SK-N-SH (cell line): ENCODE measurements at places on chromosomes 7 and 10. TPM values are rescaled to one million over a fixed set of nuclear protein-coding genes. Genes with fewer than 3 reads are reported as not detected.
A peak's percentile ranks its signal among the peaks of the same experiment; 100 is the strongest.

UNC5B gene
- 12.2 and 13.8 TPM in 2 replicates for polyA plus RNA-seq

BMPR1A gene
- polyA plus RNA-seq, result 12.7 and 20.1 TPM in 2 replicates

TMEM270 gene
- polyA plus RNA-seq, result 0.71 and 0.96 TPM in 2 replicates

CPA2 gene
- polyA plus RNA-seq, result 0.03 TPM in 1 of 2 replicates, not detected in the other

GPER1 gene
- polyA plus RNA-seq, result 4.0 and 6.4 TPM in 2 replicates

ADAM22 gene
- polyA plus RNA-seq, result 3.0 and 4.8 TPM in 2 replicates

CRTAC1 gene
- 0.05 and 0.18 TPM in 2 replicates for polyA plus RNA-seq

RARRES2 gene
- polyA plus RNA-seq, result 0.26 and 0.43 TPM in 2 replicates

GRCh38 chr10:110118891-110119621 is 88.3 kb upstream of the MXI1 start:
- no peaks in the 10 kb centered on the region for H3K27me3 ChIP-seq
- peaks cover 43% of the 10 kb centered on the region for H3K36me3 ChIP-seq
- no peaks in the 10 kb centered on the region; the same call in 1 of the 2 replicates for H3K4me1 ChIP-seq
- DNase-seq, result no peak
- H3K27ac ChIP-seq, result no peak overlapping the region

- H3K36me3 ChIP-seq, result no peaks in the 10 kb centered on the region
- H3K4me1 ChIP-seq, result no peaks in the 10 kb centered on the region
- H3K27ac ChIP-seq, result no peak overlapping the region
- no peak for DNase-seq
Observed at GRCh38 chr7:117296066-117296465, 26.8 kb downstream of the WNT2 start.

- H3K27ac ChIP-seq, result no peak overlapping the region
- no peaks in the 10 kb centered on the region for H3K36me3 ChIP-seq
- no peaks in the 10 kb centered on the region for H3K4me1 ChIP-seq
- no peaks in the 10 kb centered on the region for H3K27me3 ChIP-seq
- no peak overlapping the region for H3K4me3 ChIP-seq
Observed at GRCh38 chr10:119495021-119495505, 47.5 kb downstream of the RGS10 start.

DNA sequence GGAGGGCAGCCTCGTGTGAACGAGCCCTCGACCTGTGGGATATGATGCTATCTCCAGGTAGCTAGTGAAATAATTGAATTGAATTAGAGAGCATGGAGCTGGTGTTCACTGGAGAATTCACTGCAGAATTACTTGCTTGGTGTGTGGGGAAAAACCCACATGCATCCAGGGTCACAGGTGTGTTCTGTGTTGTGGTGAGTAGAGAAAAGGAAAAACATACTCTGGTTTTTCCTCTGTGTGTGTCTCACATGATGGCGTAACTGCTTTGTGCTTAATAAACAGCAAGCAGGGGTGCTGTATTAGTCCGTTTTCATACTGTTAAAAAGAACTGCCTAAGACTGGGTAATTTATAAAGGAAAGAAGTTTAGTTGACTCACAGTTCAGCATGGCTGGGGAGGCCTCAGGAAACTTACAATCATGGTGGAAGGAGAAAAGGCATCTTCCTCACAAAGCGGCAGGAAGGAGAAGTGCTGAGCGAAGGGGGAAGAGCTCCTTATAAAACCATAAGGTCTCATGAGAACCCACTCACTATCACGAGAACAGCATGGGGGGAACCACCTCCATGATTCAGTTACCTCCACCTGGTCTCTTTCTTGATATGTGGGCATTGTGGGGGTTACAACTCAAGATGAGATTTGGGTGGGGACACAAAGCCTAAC is 62.6 kb downstream of the TACR2 start:
- no peaks in the 10 kb centered on the region for H3K36me3 ChIP-seq
- no peak overlapping the region for H3K27ac ChIP-seq
- H3K27me3 ChIP-seq, result no peaks in the 10 kb centered on the region
- DNase-seq, result no peak

DNA sequence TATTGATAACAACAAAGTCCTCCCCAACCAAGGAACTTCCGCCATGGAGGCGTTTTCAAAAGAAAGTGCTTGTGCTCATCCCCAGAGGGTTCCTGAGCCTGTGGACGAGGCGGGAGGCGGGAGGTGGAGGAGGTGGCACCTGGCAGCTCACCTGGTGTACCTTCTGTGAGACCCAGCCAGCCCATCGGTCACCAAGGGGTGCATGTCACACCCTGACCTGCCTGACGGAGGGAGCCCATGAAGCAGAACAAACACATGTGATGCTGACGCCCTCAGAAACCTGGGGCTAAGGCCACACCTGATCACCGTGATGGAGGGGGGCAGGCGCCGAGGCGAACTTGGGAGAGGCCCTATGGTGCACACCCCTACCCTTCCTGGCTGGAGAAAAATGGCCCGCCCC is 458.8 kb downstream of the DNAJB6 start:
- H3K4me3 ChIP-seq, result no peak overlapping the region
- no peaks in the 10 kb centered on the region for H3K36me3 ChIP-seq
- no peaks in the 10 kb centered on the region for H3K27me3 ChIP-seq
- no peak overlapping the region for H3K27ac ChIP-seq
- DNase-seq, result no peak

- H3K4me1 ChIP-seq, result peaks cover 9% of the 10 kb centered on the region; the same call in 1 of the 2 replicates
- H3K27me3 ChIP-seq, result no peaks in the 10 kb centered on the region
- DNase-seq, result peak; percentile 58
- H3K27ac ChIP-seq, result peak overlapping the region; percentile 90
- peak overlapping the region; percentile 87 for H3K4me3 ChIP-seq
- H3K36me3 ChIP-seq, result no peaks in the 10 kb centered on the region
Observed at GRCh38 chr7:135508883-135509588, 866 bp downstream of the CNOT4 start.

- no peaks in the 10 kb centered on the region for H3K36me3 ChIP-seq
- H3K27ac ChIP-seq, result peak overlapping the region; percentile 72
- H3K27me3 ChIP-seq, result no peaks in the 10 kb centered on the region
- no peak overlapping the region for H3K4me3 ChIP-seq
- peaks cover 24% of the 10 kb centered on the region for H3K4me1 ChIP-seq
Observed at GRCh38 chr10:74949843-74950765, 123.7 kb downstream of the KAT6B start.

DNA sequence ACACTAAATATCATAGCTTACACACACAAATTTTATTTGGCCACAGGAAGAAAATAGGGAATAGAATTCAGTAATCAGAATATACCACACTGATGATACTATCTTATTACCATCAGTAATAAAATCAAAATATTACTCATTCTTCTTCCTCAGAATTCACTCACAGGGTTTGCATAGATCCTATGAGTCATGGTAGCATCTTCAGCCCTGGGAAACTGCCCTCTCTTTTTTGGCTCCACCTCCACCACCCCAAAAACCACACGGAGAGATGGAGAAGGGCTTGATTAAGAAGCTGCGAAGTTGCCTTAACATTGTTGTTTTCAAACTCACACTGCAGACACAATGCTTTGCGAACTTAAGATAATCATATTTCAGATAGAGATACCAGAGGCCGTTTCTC is 154.1 kb upstream of the AHR start:
- no peaks in the 10 kb centered on the region for H3K27me3 ChIP-seq
- no peak overlapping the region for H3K27ac ChIP-seq
- DNase-seq, result no peak
- no peaks in the 10 kb centered on the region for H3K36me3 ChIP-seq
- peaks cover 16% of the 10 kb centered on the region; the same call in 1 of the 2 replicates for H3K4me1 ChIP-seq
- peak overlapping the region; percentile 7; the same call in 1 of the 2 replicates for H3K4me3 ChIP-seq

DNA sequence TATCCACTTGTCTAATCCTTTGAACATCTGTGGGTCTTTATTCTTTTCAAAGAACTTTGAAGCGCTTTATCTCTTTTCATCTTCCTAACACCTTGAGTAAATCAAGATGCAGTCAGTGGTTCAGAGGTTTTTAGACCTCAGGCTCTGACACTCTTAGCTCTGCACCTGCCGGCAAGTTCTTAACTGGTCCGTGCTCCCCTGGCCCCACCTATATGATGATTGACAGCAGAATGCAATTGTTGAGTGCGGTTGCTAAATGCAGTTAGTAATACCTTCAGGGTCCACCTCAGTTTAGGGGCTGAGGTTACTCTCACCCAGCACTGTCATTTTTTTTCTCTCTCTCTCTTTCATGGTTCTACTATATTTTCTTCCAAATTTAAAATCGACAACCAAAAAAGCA is 854.2 kb upstream of the AUTS2 start:
- H3K27me3 ChIP-seq, result no peaks in the 10 kb centered on the region
- no peaks in the 10 kb centered on the region for H3K4me1 ChIP-seq
- H3K4me3 ChIP-seq, result no peak overlapping the region

DNA sequence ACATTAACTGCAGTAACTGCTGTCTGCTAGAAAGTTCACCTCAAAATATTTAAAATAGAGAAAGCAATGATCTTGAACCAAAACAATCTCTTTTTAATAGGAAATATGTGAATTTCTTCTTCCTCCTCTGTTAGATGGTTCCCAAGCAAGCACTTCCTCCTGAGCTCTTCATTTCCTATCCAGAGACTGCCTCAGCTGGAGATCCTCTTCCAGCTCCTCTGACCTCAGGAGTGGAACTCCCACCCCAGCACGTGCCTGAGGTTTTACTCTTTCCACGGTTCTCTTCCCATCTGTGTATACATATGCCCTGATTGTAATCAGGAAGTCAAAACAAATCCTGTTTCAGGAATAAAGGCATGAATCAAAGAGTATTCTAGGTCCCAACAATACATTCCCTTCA is 5.6 kb downstream of the DENND11 start:
- H3K36me3 ChIP-seq, result no peaks in the 10 kb centered on the region
- peaks cover 16% of the 10 kb centered on the region; the same call in 1 of the 2 replicates for H3K4me1 ChIP-seq
- H3K27me3 ChIP-seq, result no peaks in the 10 kb centered on the region

DNA sequence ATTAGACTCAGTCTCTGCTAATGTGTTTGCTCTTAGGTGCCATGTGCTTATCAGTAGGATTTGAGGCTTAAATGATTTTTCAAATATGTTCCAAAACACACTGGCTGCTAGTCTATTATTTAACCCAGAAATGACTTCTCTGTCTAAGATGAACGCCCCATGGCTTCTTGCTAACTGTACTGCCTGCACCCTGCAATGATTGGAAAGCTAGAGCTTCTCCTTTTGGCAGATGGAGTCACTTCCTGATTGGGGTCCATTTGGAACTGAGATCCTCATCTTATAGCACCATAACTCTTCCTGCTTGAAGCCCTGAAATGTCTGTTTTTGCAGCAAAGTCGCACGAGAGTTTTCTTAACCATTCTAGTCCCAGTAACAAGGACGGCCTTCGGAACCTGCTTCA is 186.5 kb upstream of the ADO start:
- no peak overlapping the region for H3K27ac ChIP-seq
- DNase-seq, result no peak
- H3K36me3 ChIP-seq, result no peaks in the 10 kb centered on the region
- no peaks in the 10 kb centered on the region for H3K27me3 ChIP-seq
- H3K4me3 ChIP-seq, result no peak overlapping the region

DNA sequence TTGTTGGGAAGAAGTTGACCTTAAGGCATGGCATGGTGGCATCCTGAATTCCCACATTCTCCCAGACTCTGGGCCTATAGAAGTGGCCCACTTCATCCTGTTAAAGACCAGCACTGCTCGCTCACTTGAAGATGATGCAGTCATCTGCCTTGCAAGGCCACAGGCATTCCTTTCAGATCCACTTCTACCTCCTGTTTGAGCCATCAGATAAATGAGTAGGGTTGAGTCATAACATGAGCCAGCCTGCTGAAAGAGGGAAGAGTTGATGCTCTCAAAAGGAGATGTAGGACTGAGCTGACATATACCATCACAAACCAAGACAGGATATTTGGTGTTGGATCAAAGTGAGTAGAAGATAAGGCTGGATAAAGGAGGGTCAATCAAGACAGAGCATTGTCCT is 1.5 kb upstream of the EBLN1 start:
- no peaks in the 10 kb centered on the region for H3K4me1 ChIP-seq
- no peak overlapping the region for H3K27ac ChIP-seq
- DNase-seq, result no peak
- H3K4me3 ChIP-seq, result no peak overlapping the region

DNA sequence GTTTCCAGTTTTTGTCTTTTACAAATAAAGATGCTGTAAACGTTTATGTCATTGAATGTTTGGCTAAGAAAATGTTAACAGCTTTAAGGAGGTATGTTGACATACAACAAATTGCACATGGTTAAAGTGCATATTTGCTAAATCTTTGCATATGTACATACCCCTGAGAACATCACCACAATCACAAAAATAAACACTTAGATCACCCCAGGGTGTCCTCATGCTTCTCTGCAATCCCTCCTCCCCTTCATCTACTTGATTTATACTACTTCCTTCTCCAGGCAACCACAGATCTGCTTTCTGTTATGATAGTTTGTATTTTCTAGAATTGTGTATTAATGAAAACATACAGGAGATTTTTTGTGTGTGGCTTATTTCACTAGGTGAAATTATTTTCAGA is 209.5 kb downstream of the GLRX3 start:
- H3K36me3 ChIP-seq, result no peaks in the 10 kb centered on the region
- no peaks in the 10 kb centered on the region for H3K27me3 ChIP-seq

GRCh38 chr10:69684020-69684980 is 54.3 kb downstream of the FAM241B start:
- DNase-seq, result peak; percentile 39
- H3K4me3 ChIP-seq, result no peak overlapping the region
- peaks cover 31% of the 10 kb centered on the region; the same call in 1 of the 2 replicates for H3K27me3 ChIP-seq

DNA sequence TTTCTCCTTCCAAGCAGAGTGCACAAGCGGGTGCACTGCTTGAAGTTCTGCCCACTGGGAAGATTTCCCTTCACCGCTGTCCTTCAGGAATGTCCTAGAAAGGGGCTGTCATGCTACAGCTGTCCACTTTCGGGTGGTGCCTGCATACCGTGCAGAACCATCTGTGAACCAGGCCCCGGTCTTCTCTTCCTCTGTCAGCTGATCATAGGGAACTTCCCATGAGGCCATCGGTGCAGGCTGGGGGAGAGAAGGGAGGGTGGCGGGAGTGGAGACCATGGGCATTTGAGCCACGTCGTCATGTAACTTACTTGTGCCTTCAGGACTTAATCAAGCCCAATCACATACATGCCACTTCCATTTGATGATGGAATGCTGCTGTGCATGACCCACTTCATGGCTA is 111.6 kb downstream of the NKX6-2 start:
- H3K27me3 ChIP-seq, result no peaks in the 10 kb centered on the region
- H3K36me3 ChIP-seq, result no peaks in the 10 kb centered on the region
- peaks cover 11% of the 10 kb centered on the region; the same call in 1 of the 2 replicates for H3K4me1 ChIP-seq
